Amniotic stem cell (primary cell): ENCODE measurements at places on chromosomes 7 and 10.
A peak's percentile ranks its signal among the peaks of the same experiment; 100 is the strongest.

DNA sequence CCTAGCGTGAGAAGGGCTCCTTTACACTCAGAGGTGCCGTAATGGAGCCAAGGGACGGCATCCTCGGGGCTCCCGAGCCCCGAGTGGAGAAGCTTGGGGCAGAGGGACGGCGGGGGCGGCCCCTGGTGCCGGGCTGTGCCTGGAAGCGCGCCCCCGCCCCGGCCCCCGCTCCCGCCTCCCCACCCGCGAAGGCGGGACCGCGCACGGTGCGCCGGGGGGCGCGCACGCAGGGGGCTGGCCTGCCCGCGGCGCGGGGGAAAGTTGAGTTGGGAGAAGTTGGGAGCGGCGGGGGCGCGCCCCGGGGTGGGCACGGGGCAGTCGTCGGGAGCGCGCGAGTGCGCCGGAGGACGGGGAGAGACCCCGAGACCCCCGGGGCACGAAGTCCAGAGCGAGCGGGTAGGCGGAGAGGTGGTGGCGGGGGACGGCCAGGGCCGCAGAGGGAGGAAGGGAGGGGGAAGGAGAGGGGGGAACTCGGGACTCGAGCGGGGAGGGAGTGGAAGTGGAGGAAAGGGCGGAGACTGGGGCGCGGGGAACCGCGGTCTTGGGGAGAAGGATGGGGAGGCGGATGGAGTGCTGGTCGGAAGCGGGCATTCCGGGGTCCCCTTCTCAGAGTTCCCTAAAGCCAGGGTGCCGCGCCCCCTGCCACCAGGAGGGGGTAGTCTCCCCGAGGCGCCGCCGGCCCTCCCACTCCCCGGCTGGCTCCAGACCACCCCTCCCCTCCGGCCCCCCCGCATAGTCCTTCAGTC, at the start of gene SLC4A2:
SLC4A2 (plus strand) TSS at position 223 of the 746 bp plus-strand sequence. CDS start 2,399 bp downstream, outside the sequence.
- DNase-seq = peak; percentile 51

DNA sequence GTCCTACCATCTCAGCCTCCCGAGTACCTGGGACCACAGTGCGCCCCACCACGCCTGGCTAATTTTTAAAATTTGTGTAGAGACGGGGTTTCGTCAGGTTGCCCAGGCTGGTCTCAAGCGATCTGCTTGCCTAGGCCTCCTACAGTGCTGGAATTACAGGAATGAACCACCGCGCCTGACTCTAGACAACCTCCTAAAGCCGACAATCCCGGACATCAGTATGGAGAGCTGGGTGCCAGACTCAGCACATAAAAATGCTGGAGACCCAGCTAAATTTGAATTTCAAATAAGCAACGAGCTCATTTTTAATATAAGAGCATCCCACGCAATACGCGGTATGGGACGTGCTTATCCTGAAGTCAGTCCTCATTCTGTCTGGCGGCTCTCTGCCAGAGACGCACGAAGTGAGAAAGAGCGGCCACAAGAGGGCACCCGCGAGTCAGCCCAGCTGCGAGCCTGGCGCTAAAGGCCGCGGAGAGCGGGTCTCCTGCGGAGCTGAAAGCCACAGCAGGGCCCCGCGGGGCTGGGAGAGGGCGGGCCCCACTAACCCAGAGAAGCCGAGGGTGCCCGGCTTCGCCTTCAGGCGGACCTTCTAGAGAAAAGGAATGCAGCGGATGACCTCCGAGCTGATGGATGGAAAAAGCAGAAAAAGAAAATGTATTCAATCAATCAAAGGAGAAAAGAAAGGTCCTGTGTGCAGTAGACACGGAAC, 7.0 kb downstream of the CALY start:
- DNase-seq = peak; percentile 76

- no peak for DNase-seq
Measured at GRCh38 chr7:108875139-108875538, 305.5 kb downstream of the DNAJB9 start.

GRCh38 chr7:51476026-51476425, 159.4 kb upstream of the COBL start:
- no peak for DNase-seq

GRCh38 chr10:68367121-68367520, 34.4 kb upstream of the PBLD start:
- DNase-seq = no peak

DNA sequence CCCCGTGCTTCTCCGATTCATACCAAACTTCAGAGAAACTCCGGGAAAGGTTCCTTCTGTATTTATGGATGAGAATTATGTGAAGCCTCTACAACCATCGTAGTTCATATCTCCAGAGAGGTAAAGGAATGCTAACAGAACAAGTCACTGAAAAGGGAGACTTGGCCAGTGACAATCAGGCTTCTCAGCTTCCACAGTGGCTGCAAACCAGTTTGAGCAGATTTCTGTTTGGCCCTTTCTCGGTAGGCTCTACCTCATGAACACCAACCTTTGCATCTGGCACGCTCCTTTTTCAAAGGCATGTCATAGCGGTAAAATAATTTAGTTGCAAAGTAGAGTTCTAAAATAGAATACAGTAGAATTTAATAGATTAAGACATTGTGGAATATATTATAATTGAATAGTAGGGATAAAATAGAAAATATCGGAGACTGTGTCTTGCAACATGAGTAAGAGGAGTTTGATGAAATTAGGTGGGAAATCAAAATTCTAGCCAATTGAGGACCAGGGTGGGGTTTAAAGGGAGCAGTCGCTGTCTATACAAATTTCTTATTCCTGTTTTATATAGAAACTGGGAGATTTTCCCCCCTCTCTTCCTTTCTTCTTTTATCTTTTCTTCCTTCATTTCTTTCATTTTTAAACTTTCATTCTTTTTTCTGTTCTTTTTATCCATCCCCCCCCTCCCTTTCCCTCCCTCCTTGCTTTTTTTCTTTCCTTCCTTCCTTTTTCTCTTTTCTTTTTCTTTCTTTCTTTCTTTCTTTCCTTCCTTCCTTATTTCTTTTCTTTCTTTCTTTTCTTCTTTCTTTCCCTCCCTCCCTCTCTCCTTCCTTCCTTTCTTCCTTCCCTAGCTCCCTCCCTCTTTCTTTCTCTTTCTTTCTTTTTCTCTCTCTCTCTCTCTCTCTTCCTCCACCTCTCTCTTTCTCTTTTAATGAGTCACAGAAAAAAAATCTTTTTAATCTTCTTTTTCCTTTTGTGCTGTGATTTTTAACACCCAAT, 161.5 kb upstream of the KLF6 start:
- DNase-seq = no peak

- no peak for DNase-seq
Measured at GRCh38 chr7:463362-463781, 56.3 kb downstream of the PDGFA start.

DNA sequence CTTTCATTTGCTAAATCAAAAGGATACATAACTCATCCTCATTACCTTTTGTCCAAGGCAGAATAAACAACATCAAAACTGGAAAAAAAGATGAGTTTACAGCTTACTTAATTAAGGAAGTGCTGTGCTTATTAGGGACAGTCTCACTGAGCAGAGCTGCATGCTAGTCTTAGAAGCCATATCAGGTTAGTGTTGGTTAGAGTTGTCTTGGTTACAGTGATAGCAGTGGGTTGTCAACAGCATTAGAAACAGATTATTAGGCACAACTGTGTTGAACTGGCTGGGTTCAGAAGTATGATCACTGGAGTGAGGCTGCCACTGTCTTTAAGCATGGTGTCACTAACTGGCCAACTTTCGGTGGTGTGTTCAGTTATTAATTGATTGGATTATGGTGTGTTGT, 503.9 kb upstream of the IGFBP3 start:
- no peak for DNase-seq

GRCh38 chr10:70605161-70605560, 2.6 kb upstream of the PRF1 start:
- DNase-seq = no peak

DNA sequence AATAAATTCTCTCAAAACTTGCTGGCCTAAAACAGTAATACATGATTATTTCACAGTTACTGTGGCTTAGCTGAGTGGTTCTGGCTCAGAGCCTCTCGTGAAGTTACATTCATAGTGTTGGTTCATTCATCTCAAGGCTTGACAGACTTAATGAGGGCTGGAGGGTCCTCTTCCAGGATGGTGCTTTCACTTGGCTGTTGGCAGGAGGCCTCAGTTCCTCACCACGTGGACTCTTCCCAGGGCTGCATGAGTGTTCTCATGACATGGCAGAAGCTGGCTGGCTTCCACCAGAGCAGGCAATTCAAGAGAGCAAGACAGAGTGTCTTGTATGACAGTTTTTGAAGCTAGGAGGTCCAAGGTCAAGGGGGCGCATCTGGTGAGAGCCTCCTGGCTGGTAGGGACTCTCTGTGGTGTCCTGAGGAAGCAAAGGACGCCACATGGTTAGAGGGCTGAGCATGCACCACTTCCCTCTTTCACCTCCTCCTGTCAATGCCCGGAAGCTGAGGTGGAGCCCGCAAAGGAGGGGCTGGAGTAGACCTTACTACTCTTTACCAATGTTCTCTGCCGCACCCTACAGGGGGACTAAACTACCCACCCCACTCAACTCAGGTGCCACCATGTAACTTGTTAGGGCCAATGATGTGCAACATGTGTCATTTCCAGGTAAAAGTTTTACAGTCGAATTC, 58.2 kb upstream of the YAE1 start:
- no peak for DNase-seq

- no peak for DNase-seq
Measured at GRCh38 chr7:135233570-135233969, at the start of gene STRA8. Gene STRA8 (plus strand): TSS chr7:135233838. CDS start chr7:135240525, 6,687 bp downstream.

- no peak for DNase-seq
Measured at GRCh38 chr7:407721-408539, 111.7 kb downstream of the PDGFA start.

DNA sequence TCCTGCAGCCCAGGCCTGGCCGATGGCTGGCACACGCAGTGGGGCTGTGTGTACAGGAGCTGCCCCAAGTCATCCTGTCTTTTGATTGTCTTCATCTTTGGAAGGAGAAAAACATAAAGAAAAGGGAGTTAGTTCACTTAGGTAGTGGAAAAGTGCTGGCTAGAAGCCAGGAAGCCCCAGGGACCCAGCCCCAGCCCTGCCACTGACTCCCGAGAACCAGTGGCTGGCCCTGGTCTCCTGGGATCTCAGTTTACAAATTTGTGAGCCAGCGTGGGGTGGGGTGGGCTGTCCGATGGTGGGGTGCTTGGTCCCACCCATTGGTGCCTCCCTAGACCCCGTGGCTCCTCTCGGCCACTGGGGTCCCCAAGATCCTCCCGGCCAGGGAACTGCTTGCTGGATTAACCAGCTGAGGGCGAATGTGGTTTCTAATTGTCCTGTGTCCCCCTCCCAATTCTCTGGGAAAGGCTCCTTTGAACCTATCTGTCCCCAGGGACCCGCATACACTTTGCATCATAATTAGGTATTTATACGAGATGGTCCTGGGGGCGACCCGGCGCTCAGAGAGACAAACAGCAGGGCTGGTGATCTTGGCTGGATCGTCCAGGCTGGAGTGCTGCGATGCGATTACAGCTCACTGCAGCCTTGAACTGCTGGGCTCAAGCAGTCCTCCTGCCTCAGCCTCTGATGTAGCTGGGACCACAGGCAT, 16.3 kb upstream of the CHST12 start:
- no peak for DNase-seq

DNA sequence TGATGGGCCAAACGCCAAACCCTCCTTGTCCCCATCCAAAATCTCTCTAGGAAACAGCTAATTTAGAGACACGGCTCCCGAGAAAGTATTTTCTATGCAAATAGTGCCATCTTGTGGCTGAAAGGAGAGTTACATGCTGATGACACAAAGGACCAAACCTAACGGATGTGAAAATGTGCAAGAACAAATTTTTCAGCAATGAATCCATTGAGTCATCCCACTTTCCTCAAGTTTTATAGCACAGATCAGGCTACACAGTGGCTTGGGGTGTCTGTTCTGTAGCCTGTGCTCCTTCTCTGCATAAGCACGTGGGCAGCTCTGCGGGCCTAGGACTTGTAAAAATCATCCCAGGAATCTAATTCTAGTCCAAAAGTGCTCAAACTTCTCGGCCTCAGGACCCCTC, 154.8 kb upstream of the PRR15 start:
- DNase-seq = peak; percentile 39

GRCh38 chr7:151429560-151430331, 10.2 kb downstream of the CRYGN start:
- no peak for DNase-seq
